ENCODE measurements at places on chromosomes 2 and 18.

- DNase-seq: no peak
Observed at GRCh38 chr2:46000660-46001059, 296.5 kb upstream of the EPAS1 start.

- peak; percentile 33 for DNase-seq
Observed at GRCh38 chr2:134391751-134392160, 137.9 kb downstream of the MGAT5 start.

GRCh38 chr2:237000481-237000880 is 85.2 kb upstream of the COPS8 start:
- no peak for DNase-seq

- DNase-seq: no peak
Observed at GRCh38 chr2:98804736-98805135, 73.8 kb upstream of the MGAT4A start.

Measured in NCI-H226 (cell line).